ENCODE measurements at places on chromosomes 1 and 21.

GRCh38 chr1:84541679-84542078, 32.6 kb downstream of the CTBS start:
- DNase-seq: no peak

GRCh38 chr21:34609244-34609932, 5.5 kb downstream of the RCAN1 start:
- no peak for DNase-seq

- DNase-seq: no peak
These were observed 80.9 kb upstream of the ADAMTS5 start for GRCh38 chr21:27047658-27048314.

DNA sequence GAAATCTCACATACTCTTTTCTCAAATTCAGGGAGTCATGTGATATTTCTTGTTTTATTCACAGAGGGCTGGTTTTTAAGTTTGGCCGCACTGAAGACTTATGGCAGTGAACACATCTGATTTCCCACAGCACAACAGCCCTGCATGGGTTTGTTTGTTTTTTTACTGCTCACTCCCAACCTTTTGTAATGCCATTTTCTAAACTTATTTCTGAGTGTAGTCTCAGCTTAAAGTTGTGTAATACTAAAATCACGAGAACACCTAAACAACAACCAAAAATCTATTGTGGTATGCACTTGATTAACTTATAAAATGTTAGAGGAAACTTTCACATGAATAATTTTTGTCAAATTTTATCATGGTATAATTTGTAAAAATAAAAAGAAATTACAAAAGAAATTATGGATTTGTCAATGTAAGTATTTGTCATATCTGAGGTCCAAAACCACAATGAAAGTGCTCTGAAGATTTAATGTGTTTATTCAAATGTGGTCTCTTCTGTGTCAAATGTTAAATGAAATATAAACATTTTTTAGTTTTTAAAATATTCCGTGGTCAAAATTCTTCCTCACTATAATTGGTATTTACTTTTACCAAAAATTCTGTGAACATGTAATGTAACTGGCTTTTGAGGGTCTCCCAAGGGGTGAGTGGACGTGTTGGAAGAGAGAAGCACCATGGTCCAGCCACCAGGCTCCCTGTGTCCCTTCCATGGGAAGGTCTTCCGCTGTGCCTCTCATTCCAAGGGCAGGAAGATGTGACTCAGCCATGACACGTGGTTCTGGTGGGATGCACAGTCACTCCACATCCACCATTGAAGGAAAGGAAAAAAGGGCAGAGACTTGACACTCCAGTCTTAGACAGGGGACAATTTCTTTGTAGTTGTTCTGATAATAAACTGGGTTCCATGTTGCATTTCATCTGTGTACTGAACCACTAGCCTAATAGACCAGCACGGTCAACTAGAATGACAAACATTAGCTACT, 22.8 kb downstream of the TMEM50A start:
- no peak for DNase-seq

GRCh38 chr1:3902111-3902511, 2.0 kb upstream of the C1orf174 start:
- DNase-seq: no peak

DNA sequence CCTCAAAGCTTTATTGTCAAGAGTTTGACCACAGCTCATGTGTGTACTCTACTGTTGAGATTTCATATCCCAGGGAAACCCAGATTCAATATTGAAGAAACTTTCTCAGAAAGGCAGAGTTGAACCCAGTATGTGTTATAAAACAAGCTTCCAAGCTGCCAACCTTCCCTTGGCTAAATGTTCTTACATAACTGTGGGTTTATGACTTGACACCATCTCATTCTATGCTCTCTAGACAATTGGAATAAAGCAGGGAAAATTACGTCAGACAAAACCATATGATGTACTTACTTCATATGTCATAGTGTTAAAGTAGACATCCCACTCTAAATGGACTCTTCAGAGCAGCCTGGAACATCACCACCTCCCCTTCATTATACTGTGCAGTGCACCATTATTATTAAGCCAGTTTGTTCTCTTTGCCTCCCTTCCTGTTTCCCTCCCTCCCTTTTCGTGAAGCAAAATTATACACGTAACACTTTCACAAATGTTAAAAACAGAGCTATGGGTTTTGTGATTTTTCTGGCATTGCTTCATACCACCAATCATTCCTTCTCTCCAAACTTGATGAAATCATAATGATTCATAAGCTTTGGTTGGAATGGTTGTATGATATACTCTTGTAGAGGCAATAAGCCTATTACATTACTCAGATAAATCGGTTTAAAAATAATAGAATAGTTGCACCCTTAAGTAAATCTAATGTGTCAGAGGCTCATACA, 507.2 kb downstream of the LTN1 start:
- no peak for DNase-seq

- no peak for DNase-seq
These were observed 373.5 kb downstream of the KIF26B start for GRCh38 chr1:245528258-245528635.

- DNase-seq: no peak
These were observed 9.6 kb downstream of the P3H1 start for GRCh38 chr1:42756956-42757891.

DNA sequence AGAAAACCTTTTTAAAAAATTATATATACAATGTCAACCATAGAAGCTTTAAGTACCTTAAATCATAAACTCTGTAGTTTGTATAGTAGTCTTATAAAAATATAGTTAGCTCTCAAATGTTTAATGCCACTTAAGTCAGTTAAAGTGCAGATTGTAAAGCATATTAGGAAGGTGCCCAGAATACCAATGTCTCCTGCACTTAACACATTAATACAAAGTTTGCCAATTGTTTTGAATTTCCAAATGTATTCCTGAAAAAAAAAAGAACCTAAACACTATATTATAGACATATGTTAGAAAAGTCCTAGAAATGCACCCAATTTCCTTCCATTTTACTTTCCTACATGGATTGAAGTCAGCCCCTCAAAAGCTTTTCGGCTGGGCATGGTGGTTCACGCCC, 12.1 kb downstream of the F3 start:
- no peak for DNase-seq

- no peak for DNase-seq
These were observed 204.0 kb upstream of the NFIA start for GRCh38 chr1:60878323-60878722.

DNA sequence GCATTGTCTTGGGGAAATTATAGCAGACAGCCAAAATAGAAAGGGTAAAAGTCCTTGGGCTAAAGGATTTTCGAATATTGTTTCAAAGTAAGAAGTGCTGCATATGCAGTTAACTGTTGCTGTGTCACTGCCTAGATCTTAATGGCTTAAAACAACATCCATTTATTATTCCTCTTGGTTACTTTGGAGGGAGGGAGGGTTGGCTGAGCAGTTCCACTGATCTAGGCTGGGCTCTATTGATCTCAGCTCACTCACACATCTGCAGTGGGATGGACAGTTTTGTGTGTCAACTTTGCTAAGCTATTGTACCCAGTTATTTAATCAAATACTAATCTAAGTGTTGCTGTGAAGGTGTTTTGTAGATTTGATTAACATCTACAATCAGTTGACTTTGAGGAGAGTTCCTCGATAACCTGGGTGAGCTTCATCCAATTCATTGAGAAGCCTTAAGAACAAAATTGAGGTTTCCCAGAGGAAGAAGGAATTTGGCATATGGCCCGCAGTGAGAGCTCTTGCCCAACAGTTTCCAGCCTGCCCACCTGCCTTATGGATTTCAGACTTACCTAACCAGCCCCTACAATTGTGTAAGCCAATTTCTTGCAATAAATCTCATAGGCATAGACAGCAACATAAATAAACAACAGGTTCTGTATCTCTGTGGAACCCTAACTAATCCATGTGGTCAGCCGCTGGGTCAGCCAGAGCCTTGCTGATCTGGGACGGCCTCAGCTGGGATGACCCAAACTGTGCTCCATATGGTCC, 187.3 kb downstream of the AK5 start:
- DNase-seq: no peak

- DNase-seq: no peak
These were observed 35.3 kb upstream of the CLIC4 start for GRCh38 chr1:24709791-24710441.

- no peak for DNase-seq
These were observed 58.6 kb downstream of the DDR2 start for GRCh38 chr1:162690672-162691434.

DNA sequence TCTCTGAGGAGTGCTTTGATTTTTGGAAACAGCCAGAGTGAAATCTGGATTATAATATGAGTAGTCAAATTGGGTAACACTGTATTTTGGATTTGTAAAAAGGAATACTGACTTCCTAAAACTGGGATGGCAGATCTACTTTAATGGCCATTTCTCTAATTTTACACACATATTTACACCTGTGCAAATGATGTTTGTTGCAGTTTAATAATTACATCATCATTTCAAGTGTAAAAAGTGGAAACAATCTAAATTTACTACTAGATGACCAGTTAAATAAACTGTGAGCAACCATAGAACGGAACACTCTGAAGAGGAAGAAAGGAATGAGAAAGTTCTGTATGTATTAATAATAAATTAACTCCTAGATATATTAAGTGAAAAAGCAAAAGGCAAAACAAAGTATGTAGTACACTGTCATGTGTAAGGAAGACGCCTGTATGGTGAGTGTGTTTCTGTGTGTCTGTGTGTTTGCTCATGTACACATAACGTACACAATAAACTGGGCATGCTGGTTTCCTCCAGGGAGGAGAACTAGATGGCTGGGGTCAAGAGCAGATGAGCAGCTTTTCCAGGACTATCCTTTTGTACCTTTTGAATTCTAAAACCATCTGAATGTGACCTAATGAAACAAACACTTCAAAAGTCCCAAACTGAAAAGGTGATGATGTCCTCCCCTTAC, 2.9 kb upstream of the RHEX start:
- no peak for DNase-seq

DNA sequence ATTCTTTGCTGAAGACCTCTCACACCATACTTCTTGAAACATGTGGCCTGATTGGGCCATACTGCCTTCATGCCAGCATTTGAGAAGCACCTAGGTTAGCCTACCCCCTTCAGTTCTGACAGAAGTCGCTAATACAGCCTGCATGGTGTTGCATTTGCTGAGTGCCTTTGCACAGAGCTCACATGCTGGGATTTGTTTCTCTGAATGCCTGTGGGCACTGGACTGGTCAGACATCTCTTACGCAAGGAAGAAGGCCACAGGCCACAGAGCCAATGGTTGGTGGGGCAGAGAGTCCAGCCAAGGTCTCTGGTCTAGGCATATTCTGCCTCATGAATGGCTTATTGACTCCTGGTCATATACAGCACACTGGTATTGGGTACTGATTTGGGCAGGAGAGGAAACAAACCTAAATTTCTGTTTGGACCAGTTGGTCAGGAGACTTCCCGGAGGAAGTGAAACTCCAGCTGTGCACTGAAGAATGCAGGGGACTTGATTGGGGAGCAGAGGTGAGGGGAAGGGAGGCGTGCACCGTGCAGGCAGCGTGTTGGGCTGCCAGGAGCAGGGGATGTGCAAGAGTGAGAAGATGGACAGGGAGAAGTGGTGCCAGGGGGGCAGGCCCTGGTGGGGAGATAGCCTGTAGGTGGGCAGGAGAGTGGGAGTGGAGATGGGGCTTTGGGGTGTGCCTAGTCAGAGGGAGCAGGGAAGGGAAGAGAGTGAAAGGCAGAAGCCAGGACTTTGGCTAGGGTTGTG, 18.1 kb downstream of the URB2 start:
- no peak for DNase-seq

- DNase-seq: peak; percentile 29
These were observed 31.0 kb upstream of the IL19 start for GRCh38 chr1:206739411-206740076.

- no peak for DNase-seq
These were observed 228.4 kb upstream of the NRIP1 start for GRCh38 chr21:15293240-15293639.

- DNase-seq: no peak
These were observed 25.4 kb downstream of the GNAI3 start for GRCh38 chr1:109573785-109574184.

GRCh38 chr1:54158071-54158470, 5.3 kb upstream of the CDCP2 start:
- no peak for DNase-seq

DNA sequence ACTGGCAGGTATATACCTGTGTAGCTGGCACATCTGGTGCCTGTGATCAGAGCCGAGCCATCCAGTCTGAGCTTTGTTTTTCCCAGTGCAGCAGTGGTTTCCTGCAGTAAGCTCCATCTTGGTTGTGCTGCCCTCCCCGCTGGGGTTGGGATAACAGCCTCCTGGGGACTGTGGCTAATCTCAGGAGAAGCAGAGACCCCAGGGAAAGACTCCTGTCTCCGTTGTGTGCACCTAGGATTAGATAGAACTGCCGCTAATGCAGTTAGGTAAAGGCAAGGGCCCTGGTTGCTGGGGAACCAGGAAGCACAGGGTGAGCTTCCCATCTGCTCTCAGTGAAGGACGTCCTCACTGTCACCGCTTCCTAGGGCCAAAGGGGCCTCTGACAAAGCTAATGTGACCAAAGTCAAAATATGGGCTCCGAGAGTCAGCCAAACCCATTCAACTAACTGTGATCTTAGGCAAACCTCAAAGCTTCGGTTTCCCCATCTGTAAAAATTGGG, 20.0 kb downstream of the ROR1 start:
- no peak for DNase-seq

- DNase-seq: no peak
These were observed 7.6 kb downstream of the ENO1 start for GRCh38 chr1:8870616-8871538.

GRCh38 chr1:159705251-159705903, 9.0 kb downstream of the CRP start:
- DNase-seq: no peak

DNA sequence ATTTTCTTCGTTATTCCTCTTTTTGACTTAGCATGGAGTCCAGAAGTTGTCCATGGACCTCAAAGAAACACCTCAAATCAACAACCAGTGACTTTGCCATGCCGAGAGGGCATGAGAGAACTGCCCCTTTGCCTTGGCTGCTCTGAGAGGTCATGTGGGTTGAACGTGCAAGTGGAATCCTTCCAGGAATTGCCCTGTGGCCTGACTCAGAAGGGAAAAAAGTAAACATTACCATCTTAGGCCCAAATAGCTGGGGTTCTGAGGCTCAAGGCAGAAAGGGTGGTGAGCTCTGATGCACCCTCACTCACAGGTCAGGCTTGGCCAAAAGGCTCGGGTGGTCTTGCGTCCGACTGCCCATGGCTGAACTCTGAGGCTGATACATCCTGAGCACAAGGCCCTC, 15.1 kb downstream of the STUM start:
- no peak for DNase-seq

- no peak for DNase-seq
These were observed 92.1 kb downstream of the UBE2U start for GRCh38 chr1:64295561-64295960.

- no peak for DNase-seq
These were observed 18.2 kb upstream of the CCDC27 start for GRCh38 chr1:3733883-3734589.

- peak; percentile 80 for DNase-seq
These were observed 11.1 kb upstream of the ARHGEF2 start for GRCh38 chr1:155989242-155990004.

Data from stimulated activated CD4-positive, alpha-beta T cell treated with anti-CD3 and anti-CD28 coated beads, Interleukin-2, amount 100 ng/mL, for 24 hours (primary cell).